ENCODE measurements at places on chromosomes 4 and X. TPM values are rescaled to one million over a fixed set of nuclear protein-coding genes. Genes with fewer than 3 reads are reported as not detected.

IL15 gene
- total RNA-seq, result 1.8 TPM

POLN gene
- 2.7 TPM for total RNA-seq

DNA sequence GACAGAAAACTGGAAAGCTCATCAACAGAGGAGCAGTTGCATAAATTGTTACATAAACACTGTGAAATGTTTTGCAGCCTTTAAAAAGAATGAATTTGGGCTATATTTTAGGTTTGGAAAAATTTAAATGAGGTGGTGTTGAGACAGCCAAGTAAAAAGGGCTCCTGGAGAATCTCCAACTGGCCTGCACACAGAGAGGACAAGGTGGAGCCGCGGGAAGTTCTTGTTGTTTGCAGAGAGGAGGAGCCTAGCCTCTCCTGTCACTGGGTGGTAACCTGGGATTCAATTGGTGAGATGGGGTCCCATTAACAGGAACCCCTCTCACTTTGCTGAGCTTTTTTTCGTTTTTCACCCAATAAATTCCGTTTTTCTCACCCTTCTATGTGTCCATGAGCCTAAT is 13.4 kb downstream of the GIMD1 start:
- H3K36me3 ChIP-seq, result no peaks in the 10 kb centered on the region
- H3K27me3 ChIP-seq, result no peaks in the 10 kb centered on the region
- no peak overlapping the region for H3K27ac ChIP-seq
- peak; percentile 27 for DNase-seq
- no peaks in the 10 kb centered on the region for H3K4me1 ChIP-seq

- no peak overlapping the region for H3K4me3 ChIP-seq
- H3K27ac ChIP-seq, result no peak overlapping the region
- no peaks in the 10 kb centered on the region for H3K27me3 ChIP-seq
- H3K4me1 ChIP-seq, result no peaks in the 10 kb centered on the region
Observed at GRCh38 chrX:130786030-130786429, 117.0 kb downstream of the ENOX2 start.

DNA sequence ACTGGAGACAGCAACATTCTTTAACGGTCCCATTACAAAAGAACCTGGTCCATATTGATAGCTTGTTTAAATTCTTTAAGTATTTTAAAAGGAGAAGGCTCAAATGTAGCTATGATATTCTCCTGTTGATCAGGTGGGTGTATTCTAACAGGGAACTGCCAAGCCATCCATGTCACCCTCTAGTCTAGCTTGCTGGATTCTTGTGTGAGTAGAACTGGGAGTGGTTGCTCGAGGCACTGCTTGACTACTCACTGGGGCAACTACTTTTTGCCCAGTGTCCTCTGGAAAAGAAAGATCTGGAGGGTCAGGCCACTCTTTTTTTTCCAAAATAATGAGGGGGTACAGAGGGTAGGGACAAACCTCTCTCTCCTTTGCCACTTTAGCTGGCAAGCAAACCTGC is 155.1 kb downstream of the ZNF518B start:
- DNase-seq, result no peak
- no peaks in the 10 kb centered on the region for H3K27me3 ChIP-seq
- no peak overlapping the region for H3K4me3 ChIP-seq
- H3K4me1 ChIP-seq, result no peaks in the 10 kb centered on the region
- no peak overlapping the region for H3K27ac ChIP-seq
- no peaks in the 10 kb centered on the region for H3K36me3 ChIP-seq

DNA sequence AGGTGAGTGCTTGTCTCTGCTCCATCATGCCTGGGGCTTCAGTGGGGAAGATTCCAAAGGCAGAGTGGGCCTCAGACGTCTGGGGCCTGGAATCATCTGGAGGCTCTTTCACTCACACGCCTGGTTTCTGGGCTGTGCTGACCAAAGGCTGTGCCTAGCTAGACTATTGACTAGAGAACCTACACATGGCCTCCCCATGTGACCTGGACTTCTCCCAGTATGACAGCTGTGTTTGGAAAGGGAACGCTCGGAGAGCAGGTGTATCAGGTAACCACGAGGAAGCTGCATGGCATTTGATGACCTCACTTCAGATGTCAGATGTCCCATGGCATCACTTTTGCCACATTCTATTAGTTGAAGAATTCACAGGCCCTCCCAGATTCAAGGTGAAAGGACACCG is 51.0 kb downstream of the ADGRL3 start:
- H3K27me3 ChIP-seq, result no peaks in the 10 kb centered on the region
- DNase-seq, result no peak

DNA sequence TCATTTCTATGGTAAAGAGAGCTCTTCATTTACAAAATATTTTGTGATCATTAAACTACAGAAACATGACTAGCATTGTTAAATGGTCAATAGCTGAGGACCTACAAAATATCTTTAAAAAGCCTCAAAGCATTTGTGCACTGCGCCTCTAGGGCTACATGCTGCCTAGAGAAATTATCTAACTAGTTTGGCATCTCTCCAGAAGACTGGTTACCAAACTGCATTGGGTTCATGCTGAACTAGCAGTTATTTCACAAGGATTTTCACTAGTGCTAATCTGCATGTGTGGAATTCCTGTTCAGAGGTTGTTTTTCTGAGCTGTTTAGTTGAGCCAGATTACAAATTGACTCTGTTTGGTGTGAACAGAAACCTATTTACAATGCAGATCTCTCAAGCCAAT is 58.5 kb upstream of the PITX2 start:
- H3K4me3 ChIP-seq, result no peak overlapping the region
- no peaks in the 10 kb centered on the region for H3K27me3 ChIP-seq
- H3K27ac ChIP-seq, result no peak overlapping the region
- H3K36me3 ChIP-seq, result no peaks in the 10 kb centered on the region

- no peaks in the 10 kb centered on the region for H3K36me3 ChIP-seq
- peaks cover 8% of the 10 kb centered on the region for H3K4me1 ChIP-seq
- no peak for DNase-seq
- no peak overlapping the region for H3K27ac ChIP-seq
- no peaks in the 10 kb centered on the region for H3K27me3 ChIP-seq
Observed at GRCh38 chr4:99722006-99722405, 64.4 kb upstream of the C4orf54 start.

DUSP9 gene
- total RNA-seq, result 0.09 TPM

FATE1 gene
- total RNA-seq, result not detected

DDX3X gene
- total RNA-seq, result 174 TPM

- H3K27me3 ChIP-seq, result no peaks in the 10 kb centered on the region
- no peak overlapping the region for H3K4me3 ChIP-seq
- H3K4me1 ChIP-seq, result no peaks in the 10 kb centered on the region
- no peaks in the 10 kb centered on the region for H3K36me3 ChIP-seq
- H3K27ac ChIP-seq, result no peak overlapping the region
Observed at GRCh38 chr4:35189988-35190613, 1054.2 kb downstream of the ARAP2 start.

- no peaks in the 10 kb centered on the region for H3K4me1 ChIP-seq
- no peaks in the 10 kb centered on the region for H3K36me3 ChIP-seq
- H3K27ac ChIP-seq, result no peak overlapping the region
- H3K4me3 ChIP-seq, result no peak overlapping the region
- no peaks in the 10 kb centered on the region for H3K27me3 ChIP-seq
Observed at GRCh38 chr4:156673483-156673882, 298.1 kb downstream of the PDGFC start.

GRCh38 chr4:85587952-85588351 is 113.0 kb downstream of the ARHGAP24 start:
- DNase-seq, result no peak
- H3K36me3 ChIP-seq, result no peaks in the 10 kb centered on the region
- H3K4me1 ChIP-seq, result no peaks in the 10 kb centered on the region
- H3K4me3 ChIP-seq, result no peak overlapping the region
- no peak overlapping the region for H3K27ac ChIP-seq
- no peaks in the 10 kb centered on the region for H3K27me3 ChIP-seq

DNA sequence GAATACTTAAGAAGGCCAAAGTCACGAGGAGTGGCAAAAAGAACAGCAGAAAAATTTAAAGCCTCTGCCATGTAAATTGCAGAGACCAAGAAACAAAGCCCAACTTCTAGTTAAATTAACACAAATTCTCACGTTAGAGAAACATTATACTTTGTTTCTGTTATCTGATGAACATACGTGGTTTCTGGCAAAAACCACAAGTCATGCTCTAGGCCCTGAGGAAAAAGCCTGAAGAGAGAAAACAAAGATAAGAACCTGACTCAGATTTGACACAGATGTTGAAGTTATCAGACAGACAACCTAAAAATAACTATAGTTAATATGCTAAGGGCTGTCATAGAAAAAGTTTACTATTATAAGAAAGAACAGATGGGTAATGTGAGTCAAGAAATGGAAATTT is 149.1 kb upstream of the PCDH10 start:
- H3K27me3 ChIP-seq, result no peaks in the 10 kb centered on the region
- no peak overlapping the region for H3K27ac ChIP-seq
- no peak overlapping the region for H3K4me3 ChIP-seq
- H3K4me1 ChIP-seq, result no peaks in the 10 kb centered on the region
- H3K36me3 ChIP-seq, result no peaks in the 10 kb centered on the region
